ENCODE measurements at places on chromosomes 13 and 19. TPM values are rescaled to one million over a fixed set of nuclear protein-coding genes. Genes with fewer than 3 reads are reported as not detected.

- DNase-seq, result no peak
Measured at GRCh38 chr13:67150608-67151007, 79.5 kb downstream of the PCDH9 start.

The LRCH1 gene
- 10.9 TPM for polyA plus RNA-seq

- DNase-seq, result no peak
Measured at GRCh38 chr19:32172566-32173160, 172.7 kb upstream of the ZNF507 start.

DNA sequence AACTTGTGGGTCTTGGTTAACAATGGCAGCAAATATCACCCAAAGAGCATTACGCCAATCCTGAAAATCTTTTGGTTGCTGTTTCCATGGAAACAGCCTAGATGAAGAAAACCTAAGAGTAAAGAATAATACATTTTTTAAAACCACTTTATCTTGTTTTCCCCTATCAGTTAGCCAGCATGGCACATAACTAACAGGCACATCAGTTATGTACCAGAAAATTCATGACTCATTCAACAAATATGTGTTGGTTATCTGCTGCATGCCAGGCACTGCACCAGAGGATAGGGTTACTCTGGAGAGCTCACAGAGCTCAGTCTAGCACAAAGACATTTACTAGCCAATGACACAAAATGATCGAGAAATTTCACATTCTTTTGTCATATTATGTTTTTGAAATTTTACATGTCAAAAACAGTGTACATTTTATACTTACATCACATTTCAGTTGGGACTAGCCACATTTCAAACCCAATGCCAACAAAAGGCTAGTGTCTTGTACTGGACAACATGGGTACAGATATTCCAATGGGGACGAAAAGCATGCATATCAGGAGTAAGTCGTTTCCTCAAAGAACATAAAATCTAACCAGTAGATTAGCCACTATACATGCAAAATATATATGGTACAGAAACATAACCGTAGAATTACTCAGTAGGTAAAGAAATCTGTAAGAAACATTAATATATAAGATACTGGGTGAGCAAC is 20.3 kb downstream of the LNX2 start:
- peak; percentile 62 for DNase-seq

The ZFP28 gene
- 1.9 TPM for polyA plus RNA-seq

GRCh38 chr19:19571071-19571786 is 33.2 kb downstream of the CILP2 start:
- DNase-seq, result no peak

GRCh38 chr19:35293363-35293739 is 1.4 kb downstream of the MAG start:
- DNase-seq, result no peak

GRCh38 chr13:98155475-98156109 is 12.7 kb downstream of the FARP1 start:
- DNase-seq, result no peak

GRCh38 chr13:46664195-46664594 is 111.2 kb downstream of the LRCH1 start:
- DNase-seq, result no peak

DNA sequence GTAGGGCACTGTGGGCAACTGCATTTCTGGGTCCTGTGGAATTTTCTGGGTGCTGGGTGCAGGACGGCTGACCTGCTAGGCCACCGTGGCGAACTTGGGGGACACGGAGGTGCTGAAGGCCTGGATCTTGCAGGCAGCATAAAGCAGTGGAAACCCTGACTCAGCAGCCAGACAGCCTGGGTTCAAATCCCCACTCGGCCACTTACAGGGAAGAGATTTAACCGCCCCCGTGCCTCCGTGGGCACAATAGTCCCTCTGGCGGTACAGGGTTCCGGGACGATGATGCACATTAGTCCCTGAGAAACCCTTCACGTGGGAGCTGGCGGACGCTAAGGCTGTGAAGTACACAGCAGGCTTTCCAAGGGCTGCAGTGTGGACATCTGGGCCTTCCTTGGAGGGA is 3.0 kb downstream of the FAM83E start:
- DNase-seq, result no peak

GRCh38 chr19:4528843-4529242 is 6.2 kb downstream of the PLIN5 start:
- DNase-seq, result no peak

The NAA16 gene
- polyA plus RNA-seq, result 7.2 TPM

The SIRT2 gene
- 80.3 TPM for polyA plus RNA-seq

The ZNF471 gene
- polyA plus RNA-seq, result 1.6 TPM

- DNase-seq, result no peak
Measured at GRCh38 chr19:16208064-16208759, 10.5 kb downstream of the AP1M1 start.

The NKPD1 gene
- polyA plus RNA-seq, result not detected

- DNase-seq, result no peak
Measured at GRCh38 chr19:42226886-42227285, 6.8 kb downstream of the ZNF526 start.

GRCh38 chr13:98411617-98412265 is 165.2 kb downstream of the STK24 start:
- no peak for DNase-seq

All from small intestine (tissue), 16 donors.